Mesangial cell (primary cell): ENCODE measurements at places on chromosomes 5 and 9. TPM values are rescaled to one million over a fixed set of nuclear protein-coding genes. Genes with fewer than 3 reads are reported as not detected.

Gene TNFSF8
- not detected in 2 replicates for total RNA-seq

Gene INVS
- 11.2 and 11.7 TPM in 2 replicates for total RNA-seq

Gene SLC34A1
- not detected in 2 replicates for total RNA-seq

Gene RNF208
- total RNA-seq: 1.6 and 5.3 TPM in 2 replicates
